ENCODE measurements at places on chromosomes 16 and 17.

- peak; percentile 53 for DNase-seq
Observed at GRCh38 chr17:349666-350065, 2.9 kb downstream of the RPH3AL start.

- no peak for DNase-seq
Observed at GRCh38 chr16:50532576-50532975, 15.6 kb upstream of the NKD1 start.

- DNase-seq: no peak
Observed at GRCh38 chr16:86443508-86444147, 66.7 kb upstream of the FOXF1 start.

- DNase-seq: peak; percentile 87
Observed at GRCh38 chr16:74667255-74667700, 601 bp upstream of the RFWD3 start.

- DNase-seq: peak; percentile 99
Observed at GRCh38 chr17:68101075-68101986, 65.8 kb downstream of the KPNA2 start.

DNA sequence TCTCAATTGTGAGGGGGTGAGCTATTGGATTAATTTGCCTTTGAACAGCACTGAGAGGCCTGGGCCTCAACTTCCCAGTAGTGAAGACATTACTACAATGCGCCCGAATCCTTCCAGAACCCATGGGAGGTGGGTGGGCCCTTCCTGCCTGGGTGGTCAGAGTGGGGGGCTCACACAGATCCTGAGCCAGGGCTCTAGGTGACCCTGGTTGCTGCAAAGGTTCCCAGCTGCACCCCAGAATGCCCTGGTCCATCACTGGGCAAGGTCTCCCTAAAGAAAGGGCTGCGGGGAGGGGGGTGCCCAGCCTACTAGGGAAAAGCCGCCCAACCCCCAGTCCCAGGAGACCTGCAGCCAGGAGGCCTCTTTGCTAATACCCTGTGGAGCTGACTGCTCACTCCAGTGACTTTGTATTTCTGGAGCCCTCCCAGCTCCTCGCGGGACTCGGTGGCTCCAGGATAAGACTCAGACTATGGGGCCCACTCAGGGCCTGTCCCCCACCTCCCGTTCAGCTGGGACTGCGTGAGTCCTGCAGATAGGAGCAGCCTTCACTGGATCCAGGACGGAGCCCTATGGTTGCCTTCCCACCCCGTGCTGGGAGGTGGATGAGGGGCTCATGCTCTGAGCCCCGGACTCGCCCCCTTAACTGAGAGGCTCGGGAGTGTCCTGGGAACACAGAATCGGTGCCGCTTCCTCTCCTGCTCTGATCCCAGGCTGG lies 40.2 kb downstream of the SLC7A5 start:
- DNase-seq: no peak

DNA sequence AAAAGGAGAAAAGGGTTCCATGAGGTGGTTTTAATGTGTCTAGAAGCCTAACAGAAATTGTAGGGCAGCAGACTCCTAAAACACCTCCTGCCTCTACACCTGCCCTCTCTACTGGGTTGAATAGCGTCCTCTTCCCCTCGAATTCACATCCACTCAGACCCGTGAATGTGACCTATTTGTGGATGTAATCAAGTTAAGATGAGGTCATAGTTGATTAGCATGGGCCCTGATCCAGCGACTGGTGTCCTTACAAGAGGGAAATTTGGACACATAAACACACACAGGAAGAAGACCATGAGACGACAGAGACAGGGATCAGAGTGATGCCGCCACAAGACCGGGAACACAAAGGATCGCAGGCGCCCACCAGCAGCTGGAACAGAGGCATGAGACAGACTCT lies 13.5 kb downstream of the CD300LF start:
- no peak for DNase-seq

DNA sequence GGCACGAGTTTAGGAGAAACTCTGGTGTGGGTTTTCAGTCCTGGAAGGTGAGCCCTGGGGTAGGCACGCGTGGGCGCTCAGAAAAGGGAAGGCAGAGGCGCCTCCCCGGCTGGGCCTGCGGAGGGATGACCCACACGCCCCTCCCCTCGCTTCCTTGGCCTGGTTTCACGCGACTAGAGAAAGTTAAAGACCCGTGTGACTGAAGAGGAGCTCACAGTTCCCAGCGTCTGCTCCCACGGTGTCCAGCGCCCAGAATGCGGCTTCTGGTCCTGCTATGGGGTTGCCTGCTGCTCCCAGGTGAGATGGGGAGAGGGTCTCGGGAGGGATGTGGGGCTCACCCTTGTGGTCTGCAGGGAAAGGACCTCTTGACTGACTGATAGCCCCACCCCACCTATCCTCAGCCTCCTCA lies at the start of gene CD300LG:
TSS of gene CD300LG (plus strand) at position 214 of the 409 bp plus-strand sequence. CDS start at position 255, 41 bp downstream.
- peak; percentile 68 for DNase-seq

GRCh38 chr16:7107436-7107835 lies 225.2 kb upstream of the RBFOX1 start:
- DNase-seq: no peak

DNA sequence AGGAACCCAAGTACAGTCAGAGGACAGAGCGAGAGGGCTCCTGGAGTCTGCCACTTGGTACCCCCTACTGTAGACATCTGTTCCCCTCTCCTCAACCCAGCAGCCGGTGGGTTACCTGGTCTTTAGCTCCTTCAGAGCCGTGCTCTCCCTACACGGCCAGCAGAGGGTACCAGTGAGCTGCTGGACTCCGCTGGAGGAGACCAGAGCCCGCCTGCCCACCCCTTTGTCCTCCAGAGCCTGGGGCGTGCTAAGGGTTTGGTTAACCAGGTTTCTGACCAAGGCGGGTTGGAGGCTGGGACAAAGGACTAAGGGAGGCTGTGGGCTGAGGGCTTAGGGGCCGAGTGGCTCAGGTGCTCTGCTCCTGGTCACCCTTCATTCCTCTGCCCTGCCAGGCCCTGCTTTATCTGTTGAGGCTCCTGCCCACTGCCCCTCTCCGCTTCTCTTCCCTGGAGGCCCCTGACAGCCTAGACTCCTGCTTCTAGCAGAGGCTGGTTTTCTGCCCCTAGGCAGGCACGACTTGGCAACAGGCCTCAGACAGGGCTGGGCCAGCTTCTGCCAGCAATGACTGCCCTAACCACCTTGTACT lies 2.7 kb upstream of the HSD11B2 start:
- DNase-seq: peak; percentile 96

GRCh38 chr16:46866286-46866685 lies 17.9 kb upstream of the GPT2 start:
- no peak for DNase-seq

DNA sequence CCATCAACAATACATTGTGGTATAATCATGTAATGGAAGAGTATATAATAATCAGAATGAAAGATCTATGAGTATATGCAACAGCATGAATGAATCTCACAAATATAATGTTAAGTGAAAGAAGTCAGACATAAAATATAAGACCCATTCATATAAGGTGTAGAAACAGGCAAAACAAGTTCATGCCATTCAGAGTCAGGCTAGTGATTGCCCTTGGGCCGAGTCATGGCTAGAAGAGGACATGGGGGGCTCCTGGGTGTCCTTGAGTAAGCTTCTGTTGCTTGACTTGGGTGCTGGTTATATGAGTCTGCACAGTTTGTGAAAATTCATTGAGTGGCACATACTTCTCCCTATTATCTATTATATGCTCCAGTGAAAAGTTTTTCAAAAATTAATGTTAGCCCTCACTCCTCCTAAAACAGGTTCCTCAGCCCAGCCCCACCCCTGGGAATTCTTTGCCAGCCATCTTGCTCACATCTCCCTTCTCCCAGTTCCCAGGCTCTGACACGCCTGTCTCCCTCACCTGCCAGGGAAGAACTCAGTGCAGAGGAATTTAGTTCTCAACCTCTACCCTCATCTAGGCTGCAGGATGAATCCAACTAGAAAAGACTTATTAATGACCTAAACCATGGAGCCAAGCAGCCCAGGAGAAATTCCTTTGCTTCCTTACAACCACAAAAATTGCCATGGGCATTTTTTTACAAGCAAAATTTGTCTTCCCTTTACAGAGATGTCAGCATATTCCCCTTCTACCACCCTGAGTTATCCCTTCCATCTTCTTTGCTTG lies 52.4 kb upstream of the NFAT5 start:
- DNase-seq: peak; percentile 47

DNA sequence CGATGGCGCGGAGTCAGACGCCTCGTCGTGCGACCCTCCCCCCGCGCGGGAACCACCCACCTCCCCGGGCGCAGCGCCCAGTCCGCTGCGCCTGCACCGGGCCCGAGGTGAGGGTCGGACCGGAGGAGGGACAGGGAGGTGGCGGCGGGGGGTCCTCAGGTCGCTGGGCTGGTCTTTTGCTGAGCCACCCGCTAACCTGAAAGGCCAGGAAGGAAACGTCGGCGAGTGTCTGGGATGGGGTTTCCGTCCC lies 4.9 kb downstream of the TBX2 start:
- peak; percentile 75 for DNase-seq

- DNase-seq: no peak
Observed at GRCh38 chr17:67496286-67496685, 119.2 kb downstream of the PITPNC1 start.

DNA sequence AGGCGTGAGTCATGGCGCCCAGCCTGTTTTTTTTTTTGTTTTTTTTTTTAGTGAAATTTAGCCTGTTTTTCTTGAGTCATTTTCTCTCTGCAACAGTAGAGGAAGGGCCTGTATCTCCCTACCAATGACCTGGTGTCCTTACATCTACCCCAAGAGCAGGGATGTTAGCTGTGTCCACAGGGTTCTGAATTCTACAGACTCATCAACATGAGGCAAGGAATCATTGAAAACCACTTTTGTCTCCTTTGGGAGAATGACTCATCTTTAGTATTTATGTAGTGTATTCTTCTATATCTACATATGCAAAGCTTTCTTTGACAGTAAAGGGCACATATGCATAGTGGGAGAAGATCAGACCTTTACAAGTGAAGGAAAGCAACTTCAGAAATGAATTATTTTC lies 105.3 kb downstream of the SPECC1 start:
- DNase-seq: peak; percentile 80

DNA sequence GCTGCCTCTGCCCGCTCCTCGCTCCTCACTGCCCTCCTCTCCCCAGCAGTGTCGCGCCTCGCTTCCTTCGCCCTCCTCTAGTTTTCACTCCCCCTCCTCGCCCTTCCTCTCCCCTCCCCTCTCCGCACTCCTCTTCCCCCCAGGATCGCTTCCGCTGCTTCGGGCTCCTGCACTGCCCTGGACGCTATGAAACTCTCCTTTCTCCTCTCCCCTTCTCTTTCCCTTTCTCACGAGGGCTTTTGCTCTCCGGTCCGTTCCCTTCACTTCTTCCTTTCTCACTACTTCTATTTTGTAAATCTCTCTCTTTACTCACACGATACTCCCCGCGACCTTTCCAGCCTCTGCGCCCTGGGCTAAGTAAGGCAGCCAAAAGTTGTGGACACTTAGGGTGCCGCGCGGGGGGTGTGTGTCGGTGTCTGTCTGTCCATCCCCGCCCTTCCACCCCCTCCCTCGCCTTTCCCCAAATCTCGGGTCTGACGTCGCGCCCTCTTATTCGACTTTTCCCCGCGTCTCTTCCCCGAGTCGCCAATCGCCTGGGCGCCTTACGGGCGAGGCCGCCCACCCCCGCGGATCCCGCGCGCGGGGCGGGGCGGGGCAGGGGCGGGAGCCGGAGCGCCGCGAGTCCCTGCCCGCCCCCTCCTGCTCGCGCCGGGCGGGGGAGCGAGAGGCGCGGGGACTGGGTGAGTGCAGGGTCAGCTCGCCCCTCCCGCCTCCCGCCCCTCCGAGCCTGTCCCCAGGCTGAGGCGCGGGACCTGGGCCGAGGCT lies at the start of gene IRX3:
TSS of gene IRX3 (minus strand) at position 422 of the 765 bp plus-strand sequence. CDS start 737 bp downstream, outside the sequence.
- DNase-seq: peak; percentile 100

GRCh38 chr17:81841866-81842265 lies 7.0 kb upstream of the PPP1R27 start:
- no peak for DNase-seq

GRCh38 chr16:83606486-83607030 lies 201.2 kb upstream of the HSBP1 start:
- no peak for DNase-seq

Measured in osteoblast (primary cell).